ENCODE measurements at places on chromosomes 6 and 20.

DNA sequence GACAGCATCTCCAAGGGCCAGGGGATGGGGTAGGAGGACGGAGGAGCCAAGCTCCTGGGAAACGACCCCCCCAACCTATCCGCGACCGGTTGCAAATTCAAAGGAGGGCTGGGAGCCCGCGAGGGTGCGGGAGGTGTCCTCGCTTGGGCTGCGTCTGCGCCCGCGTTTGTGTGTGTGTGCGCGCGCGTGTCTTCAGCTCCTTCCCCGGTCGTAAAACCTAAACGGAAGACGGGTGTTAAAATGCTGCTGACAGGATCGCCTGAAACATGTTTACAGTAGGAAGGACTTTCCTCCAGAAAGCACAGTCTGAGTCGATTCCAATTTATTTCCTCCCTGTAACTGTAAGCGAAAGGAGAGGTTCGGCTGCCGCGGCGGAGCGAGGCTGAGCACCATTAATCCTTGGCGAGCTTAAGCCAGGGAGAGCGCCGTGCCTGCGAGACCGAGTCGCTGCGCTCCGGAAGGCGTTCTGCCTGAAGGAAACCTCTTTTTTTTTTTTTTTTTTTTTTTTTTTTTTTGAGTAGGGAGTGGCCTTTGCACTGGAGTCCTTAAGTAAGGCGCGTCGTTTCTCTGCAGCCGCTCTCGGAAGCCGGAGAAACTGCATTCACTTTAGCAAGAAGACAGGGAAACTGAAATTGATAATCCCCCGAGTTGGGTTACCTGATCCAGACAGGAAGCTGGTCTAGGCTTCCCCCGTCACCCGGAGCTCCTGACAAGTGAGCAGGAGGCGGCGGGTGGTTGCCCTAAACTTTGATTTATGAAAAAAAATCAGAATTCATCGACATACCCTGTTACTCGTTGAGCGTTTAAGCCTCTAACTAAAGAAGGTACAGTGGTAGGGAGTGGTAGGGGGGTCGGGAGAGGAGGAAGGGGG, 4.8 kb upstream of the SOX4 start:
- peak; percentile 35 for ATAC-seq

DNA sequence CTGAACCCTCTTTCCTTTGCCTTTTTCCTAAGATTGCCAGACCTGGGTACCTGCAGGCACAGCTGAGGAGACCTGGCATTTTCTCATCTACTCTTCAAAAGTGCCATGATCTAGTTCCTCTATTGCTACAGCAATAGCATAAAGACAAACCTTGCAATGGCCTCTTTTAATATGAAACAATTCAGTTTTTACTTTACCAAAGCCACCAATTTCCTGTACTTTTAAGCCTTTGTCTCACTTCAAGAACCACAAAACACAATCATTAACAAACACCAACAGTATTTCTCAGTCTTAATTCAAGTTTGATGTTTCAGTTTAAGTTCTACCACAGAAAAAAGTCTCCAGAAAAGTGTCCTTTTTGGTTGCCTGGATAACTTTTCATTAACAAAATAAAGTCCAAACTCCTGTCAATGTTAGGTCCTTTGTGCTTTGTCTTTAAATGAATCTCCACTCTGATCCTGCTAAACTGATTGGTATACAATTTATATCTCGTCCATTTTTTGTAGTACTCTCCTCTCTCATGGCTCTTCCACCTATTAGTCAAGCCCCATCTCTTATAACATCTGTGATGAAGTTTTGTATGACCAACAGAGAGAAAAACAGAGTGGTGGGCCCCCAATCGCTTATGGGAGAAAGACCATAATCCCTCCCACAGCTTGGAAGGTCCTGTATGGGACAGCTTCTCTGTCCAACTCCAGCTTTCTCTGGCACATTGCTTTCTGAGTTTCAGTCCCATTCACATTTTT, 50.5 kb upstream of the THEMIS start:
- ATAC-seq = no peak

GRCh38 chr6:126180585-126180984, 159.3 kb upstream of the CENPW start:
- ATAC-seq = no peak

- no peak for ATAC-seq
These were observed 632.8 kb downstream of the HDGFL1 start for GRCh38 chr6:23202207-23202606.

- ATAC-seq = peak; percentile 54
These were observed 64.4 kb downstream of the GTF2H5 start for GRCh38 chr6:158232316-158233213.

- ATAC-seq = no peak
These were observed 365.2 kb downstream of the PAX1 start for GRCh38 chr20:22070610-22071058.

GRCh38 chr6:15420959-15421438, 175.1 kb downstream of the JARID2 start:
- no peak for ATAC-seq

DNA sequence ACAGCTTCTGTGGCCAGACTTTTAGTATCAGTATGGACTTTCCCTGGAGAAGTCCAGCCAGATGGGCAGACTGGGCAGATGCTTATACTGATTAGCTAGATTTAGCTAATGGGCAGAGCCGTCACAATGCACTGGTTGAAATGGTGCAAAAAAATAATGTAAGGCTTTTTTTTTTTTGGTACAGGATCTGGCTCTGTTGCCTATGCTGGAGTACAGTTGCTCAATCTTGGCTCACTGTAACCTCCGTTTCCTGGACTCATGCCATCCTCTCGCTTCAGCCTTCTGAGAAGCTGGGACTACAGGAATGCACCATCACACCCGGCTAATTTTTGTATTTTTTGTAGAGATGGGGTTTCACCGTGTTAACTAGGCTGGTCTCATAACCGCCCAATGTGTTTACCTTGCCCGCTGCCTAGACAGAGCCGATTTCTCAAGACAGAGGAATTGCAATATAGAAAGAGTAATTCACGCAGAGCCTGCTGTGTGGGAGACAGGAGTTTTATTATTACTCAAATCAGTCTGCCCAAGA, 16.4 kb upstream of the KIFC1 start:
- peak; percentile 93 for ATAC-seq

DNA sequence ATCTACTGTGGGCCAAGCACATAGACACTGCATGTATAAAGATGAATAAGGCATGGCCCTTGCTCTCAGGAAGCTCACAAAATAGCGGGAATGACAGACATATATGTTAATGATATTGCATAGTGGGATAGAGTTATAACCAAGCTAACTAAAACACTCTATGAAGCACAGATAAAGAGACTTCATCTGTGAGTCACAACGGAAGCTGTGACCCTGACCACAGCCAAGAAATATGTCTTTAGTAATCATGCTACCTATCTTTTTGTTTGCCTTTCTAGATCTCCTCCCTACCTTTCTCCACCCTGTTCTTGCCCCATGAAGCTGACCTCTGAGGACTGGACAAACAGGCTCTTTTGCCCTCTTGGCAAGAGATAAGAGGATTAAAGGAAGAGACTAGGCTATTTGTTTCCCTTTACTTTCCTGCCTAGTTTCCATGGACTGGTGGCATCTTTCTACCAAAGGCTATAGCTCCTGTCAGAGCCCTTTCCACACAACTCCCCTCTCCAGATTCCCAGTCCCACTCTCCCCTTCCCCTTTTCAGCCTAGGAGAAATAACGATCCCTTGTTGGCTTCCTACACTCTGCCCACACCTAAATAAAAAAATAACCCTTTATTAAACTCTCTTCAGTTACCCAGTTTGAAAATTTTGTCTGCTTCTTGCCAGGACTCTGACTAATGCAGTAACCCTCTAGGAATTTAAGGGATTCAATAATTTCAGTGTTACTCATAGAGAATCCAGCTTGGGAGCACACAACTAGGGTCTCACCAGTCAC, 504.9 kb upstream of the MARCKS start:
- ATAC-seq = no peak

- ATAC-seq = no peak
These were observed 2.9 kb downstream of the TFAP2B start for GRCh38 chr6:50821441-50822077.

DNA sequence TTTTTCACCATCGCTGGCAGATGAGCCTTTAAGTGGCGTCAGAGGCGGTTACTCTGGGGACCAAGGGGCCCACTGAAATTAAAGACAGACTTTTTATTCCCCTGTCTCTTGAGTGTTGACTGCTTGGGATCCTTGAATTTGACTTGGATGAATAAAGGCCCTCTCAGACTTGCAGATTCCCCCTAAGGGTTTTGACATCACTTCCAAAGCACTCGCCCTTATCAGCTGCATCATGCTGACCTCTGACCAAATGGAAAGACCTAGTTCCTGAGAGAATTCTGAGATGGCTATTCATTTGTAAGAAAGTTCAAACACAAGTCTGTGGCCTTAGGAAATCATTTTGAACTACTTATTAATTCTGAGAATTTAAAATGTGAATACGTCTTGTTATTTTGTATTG, 13.5 kb upstream of the MOXD1 start:
- no peak for ATAC-seq

GRCh38 chr6:149990212-149990660, 26.5 kb downstream of the ULBP1 start:
- ATAC-seq = no peak

- ATAC-seq = no peak
These were observed 10.2 kb upstream of the TMEM200A start for GRCh38 chr6:130355572-130355971.
